ENCODE measurements at places on chromosomes 5 and 9.
A peak's percentile ranks its signal among the peaks of the same experiment; 100 is the strongest.

DNA sequence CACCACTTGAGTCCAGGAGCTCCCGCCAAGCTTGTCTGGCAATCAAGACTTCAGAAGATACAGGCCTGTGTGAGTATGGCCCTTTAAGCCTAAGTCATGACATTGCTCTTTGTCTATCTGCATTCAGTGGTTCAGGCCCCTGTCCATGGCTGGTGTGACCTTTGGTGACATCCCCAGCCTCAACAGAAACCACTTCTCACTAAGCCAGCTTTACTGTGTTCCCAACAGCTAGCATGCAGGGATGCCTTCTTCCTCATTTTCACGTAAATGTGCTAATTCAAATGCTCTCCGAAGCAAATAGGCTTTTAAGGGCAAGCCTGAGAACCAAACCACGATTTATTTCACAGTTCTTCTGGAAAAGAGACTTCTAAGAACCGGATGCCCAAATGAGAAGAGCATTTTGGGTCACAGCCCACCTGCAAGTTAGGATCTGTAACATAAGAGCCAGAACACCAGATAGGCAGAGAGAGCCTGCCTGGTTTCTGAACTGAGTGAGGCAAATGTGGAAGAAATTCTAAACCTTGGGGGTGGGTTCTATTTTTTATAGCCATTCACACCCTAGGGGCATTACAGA, 14.9 kb downstream of the CD180 start:
- DNase-seq, result no peak

DNA sequence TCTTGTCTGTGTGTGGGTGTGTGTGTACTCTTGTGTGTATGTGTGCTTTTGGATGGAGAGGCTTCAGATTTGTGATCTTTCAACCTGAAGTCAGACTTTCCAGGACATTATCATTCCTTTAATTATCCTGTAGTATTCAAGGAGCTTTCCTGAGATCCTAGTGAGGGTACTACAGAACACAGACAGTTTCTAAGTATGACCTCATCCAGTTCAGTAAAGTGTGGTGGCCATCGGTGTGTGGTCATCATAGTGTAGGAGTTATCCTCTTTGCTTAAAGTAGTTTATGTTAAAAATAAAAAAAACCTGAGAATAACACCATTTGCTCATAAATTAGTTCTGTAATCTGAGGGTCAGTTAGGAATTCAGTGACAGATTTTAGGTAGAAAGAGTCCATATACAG, 478.0 kb upstream of the ACTBL2 start:
- no peak for DNase-seq

DNA sequence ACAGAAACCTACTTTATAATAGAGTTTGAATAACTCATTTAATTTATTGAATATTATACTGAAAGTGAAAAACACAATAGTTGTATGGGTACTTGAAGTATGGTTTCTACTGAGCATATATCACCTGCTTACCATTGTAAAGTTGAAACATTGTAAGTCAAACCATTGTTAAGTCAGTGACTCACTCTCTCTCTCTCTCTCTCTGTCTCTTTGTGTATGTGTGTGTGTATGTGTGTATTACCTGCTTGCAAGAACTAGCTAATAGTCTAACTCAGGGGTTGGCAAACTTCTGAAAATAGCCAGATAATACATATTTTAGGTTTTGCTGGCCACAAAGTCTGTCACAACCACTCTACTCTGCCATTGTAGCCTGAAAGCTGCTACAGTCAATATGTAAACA, 564.3 kb upstream of the ZNF608 start:
- DNase-seq, result no peak

- peak; percentile 33 for DNase-seq
Measured at GRCh38 chr9:87662808-87663528, 63.0 kb upstream of the CTSL start.

DNA sequence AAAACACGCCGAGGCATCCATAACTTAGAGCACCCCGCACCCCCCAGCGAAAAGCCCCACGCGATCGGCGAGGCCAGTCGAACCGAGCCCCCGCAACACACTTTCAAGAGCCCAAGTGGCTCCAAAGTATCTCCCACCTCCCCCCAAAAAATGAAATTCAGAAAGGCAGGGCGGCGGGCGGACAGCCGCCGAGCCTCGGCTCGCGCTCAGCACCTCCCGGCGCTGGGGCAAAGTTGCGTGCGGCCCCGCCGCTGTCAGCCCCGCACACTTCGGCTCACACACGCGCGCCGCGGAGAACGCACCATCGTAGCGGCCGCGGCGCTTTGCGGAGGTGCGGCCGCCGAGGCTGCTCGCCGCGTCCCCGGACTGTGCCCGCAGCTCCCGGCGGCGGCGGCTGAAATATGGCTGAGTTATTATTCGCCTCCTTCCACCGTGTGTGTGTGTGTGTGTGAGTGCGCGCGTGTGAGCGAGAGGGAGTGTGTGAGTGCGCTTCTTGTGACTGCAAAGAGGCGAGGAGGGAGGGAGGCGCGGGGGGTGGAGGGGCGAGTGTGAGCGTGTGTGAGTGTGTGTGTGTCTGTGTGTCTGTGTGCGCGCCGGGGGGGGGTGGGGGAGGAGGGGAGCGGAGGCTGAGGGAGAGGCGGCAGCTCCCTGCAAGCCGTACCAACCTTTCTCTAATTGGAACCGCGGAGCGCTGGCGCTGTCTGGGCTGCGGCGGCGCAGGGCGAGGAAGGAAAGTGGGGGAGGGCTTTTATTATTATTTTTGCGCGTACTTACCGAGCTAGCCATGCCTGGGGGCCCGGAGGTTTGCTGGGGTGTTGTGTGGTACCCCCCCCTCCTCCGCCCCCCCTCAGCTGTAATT, 599 bp downstream of the MLLT3 start:
- DNase-seq, result peak; percentile 49

All from stimulated activated CD8-positive, alpha-beta memory T cell treated with anti-CD3 and anti-CD28 coated beads, Interleukin-7, amount 100 ng/mL, for 24 hours (primary cell).